ENCODE measurements at places on chromosomes 7 and 10.

DNA sequence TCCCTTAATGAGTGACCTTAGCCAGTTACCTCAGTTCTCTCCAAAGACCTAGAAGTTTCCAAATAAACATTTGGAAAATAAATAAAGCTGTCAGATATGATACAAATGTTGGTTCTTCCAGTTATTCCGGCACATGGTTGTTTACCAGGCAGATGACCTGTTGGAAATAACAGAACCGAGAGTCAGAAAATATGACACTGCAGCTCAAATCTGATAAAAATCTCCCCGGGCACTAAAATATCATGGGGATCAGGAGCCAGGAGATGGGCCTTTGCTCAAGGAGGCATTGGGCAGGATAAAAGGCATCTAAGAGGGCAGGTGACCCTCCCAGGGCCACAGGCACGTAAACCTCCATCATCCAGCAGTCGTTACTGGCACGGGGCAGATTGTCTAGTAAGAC, 164.0 kb upstream of the LYZL1 start:
- DNase-seq, result no peak

GRCh38 chr10:76779796-76780301, 857.8 kb downstream of the KCNMA1 start:
- no peak for DNase-seq

DNA sequence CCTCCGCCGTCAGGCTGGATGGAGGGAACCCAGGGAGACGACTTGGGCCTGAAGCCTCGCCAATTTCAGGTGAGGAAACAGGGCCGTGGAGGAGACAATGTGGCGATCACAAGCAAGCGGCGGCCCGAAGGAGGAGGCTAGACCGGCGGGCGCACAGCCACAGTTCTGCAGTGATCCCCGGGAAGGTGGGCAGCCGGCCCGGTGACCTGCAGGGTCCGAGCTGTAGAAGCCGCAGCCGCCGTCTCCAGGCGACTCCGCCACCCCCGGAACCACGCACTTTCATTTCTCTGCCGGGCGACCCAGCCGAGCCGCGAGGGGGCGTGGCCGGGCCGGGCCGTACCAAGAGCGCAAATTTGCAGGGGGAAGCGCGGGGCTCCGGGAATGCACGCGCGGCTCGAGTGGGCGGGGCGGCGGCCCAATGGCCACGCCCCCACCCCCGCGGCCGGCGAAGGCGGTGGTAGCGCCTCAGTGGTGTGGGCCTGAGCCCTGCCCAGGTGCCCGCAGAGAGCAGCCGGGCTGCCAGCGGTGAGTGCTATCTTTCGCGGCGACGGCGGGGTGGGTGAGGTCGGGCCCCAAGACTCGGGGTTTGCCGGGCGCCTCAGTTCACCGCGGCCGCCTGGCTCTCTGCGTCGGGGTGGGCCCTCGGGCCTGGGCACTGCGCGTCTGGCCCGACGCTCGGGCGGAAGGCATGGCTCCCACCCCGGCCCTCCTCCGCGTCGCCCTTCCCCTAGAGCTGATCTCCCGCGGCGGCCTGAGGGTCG, at the start of gene POR:
TSS of gene POR (plus strand) at position 501 of the 761 bp plus-strand sequence. CDS start 38,847 bp downstream, outside the sequence.
- peak; percentile 96 for DNase-seq

GRCh38 chr7:70334871-70335270, 736.6 kb downstream of the AUTS2 start:
- DNase-seq, result no peak

DNA sequence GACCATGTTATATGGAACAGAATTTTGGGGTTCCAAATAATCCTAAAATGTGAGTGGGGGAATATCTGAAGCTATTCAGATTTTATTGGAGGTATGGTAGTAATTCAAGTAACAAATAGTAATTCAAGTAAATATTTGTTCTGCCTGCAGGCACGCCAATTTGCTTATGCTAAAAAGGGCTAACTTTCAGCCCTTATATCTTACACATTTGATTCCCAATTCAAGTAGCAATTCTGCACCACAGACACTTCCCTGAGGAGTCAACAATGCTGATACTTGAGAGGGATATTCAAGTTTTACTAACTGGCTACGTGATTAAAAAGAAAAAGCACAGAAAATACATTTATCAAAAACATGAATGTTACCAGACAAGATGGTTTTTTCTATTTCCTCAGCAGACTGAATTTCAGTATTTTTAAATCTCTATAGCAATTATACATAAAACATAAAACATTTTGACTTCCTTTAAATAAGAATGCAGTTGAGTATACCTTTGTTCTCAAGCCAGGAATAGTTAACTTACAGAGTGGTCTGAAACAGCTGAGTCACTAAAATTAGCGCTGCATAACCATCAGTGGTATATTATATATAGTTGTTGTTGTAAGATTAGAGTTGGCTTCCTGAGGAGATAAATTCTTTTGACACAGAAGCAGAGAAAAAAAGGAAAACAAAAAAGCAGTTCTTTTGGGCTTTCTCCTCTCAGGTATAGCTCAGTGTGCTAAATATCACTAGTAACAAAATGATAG, 33.9 kb downstream of the MTPN start:
- no peak for DNase-seq

- no peak for DNase-seq
Measured at GRCh38 chr7:105653441-105654005, 72.2 kb upstream of the EFCAB10 start.

GRCh38 chr10:132421847-132422751, 25.1 kb downstream of the PWWP2B start:
- no peak for DNase-seq

- DNase-seq, result no peak
Measured at GRCh38 chr7:68535266-68535665, 1063.0 kb upstream of the AUTS2 start.

DNA sequence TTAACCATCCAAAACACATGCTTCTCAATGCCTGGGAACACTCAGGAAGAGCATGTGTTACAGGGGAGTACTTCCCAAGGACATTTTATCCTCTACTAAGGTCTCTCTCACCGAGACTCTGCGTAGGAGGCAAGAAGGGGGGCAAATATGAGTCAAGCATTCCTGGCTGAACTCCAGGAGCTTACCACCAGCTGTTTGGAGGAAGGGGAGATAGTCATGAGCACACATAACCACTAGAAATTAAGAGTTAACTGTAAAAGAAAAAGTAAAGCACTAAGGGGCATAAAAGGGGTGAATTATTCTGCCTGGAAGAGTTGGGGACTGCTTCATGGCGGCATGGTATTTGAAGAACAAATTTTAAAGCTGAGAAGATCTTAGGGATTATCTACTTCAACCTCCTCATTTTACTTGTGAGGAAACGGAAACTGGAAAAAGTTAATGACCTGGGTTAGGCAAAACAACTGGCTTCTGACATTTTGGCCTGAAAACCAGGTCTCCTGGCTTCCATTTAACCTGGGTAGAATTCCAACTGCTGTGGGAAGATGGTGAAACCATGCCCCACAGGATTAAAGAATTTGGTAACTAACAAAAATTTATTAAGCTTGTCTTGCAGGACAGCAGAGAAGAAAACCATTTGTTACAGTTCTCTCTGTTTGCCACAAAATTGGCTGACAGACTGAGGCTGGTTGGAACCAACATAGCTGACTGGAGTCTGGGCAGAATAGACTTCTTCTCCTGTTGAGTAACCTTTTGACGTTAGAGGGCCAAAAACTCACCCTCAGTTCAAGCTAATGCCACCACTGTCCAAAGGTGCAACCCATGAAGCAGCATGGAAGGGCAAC, 85.5 kb downstream of the SLC25A13 start:
- no peak for DNase-seq

DNA sequence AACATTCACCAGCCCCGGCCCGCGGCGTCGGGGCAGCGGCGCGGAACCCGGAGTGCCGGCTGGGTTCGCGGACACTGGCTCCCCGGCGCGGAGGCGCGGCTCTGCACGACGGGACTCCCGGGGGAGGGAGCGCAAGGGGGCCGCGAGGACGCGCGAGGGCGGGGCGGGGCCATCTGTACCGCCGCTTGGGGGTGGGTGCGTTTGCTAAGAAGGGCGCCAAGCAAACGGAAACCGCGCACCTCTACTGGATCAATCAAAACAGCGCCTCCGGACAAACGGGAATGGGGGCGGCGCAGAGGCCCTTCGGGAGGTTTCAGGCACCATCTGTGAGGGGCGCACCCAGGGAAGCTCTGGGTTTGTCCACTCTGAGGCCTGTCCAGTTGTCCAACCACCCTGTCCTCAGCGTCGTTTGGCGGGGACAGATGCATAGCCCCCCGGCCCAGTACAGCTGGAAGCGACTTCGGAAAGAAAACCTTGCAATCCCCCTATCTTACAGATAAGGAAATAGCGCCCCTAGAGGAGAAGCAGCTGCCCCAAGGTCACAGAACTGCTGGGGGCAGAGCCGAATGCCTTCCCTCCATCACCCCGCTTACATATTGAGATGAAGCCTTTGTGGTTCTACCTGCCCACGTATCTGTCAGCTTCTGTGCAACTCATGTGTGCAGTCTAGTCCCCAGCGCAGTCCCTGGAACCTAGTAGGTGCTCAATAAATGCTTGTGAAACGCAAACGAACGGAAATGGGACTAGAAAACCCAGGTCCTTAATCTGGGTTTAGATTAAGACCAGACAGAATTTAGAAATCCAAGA, 10.7 kb upstream of the SLIT1 start:
- peak; percentile 45 for DNase-seq

GRCh38 chr7:28705350-28705749, 252.8 kb downstream of the TRIL start:
- no peak for DNase-seq

GRCh38 chr7:48847917-48848316, 76.4 kb upstream of the CDC14C start:
- no peak for DNase-seq

GRCh38 chr7:26141077-26141476, 10.9 kb upstream of the NFE2L3 start:
- no peak for DNase-seq

GRCh38 chr10:129898706-129899268, 65.3 kb downstream of the EBF3 start:
- no peak for DNase-seq

GRCh38 chr7:112495810-112496462, 15.1 kb downstream of the LSMEM1 start:
- peak; percentile 35 for DNase-seq

GRCh38 chr10:43361547-43362190, 9.8 kb upstream of the FXYD4 start:
- DNase-seq, result no peak

GRCh38 chr7:30510124-30511075, 5.8 kb upstream of the GGCT start:
- no peak for DNase-seq

- no peak for DNase-seq
Measured at GRCh38 chr7:50449501-50449880, 659 bp downstream of the FIGNL1 start.

GRCh38 chr7:138945821-138946220, 35.4 kb downstream of the KIAA1549 start:
- no peak for DNase-seq

DNA sequence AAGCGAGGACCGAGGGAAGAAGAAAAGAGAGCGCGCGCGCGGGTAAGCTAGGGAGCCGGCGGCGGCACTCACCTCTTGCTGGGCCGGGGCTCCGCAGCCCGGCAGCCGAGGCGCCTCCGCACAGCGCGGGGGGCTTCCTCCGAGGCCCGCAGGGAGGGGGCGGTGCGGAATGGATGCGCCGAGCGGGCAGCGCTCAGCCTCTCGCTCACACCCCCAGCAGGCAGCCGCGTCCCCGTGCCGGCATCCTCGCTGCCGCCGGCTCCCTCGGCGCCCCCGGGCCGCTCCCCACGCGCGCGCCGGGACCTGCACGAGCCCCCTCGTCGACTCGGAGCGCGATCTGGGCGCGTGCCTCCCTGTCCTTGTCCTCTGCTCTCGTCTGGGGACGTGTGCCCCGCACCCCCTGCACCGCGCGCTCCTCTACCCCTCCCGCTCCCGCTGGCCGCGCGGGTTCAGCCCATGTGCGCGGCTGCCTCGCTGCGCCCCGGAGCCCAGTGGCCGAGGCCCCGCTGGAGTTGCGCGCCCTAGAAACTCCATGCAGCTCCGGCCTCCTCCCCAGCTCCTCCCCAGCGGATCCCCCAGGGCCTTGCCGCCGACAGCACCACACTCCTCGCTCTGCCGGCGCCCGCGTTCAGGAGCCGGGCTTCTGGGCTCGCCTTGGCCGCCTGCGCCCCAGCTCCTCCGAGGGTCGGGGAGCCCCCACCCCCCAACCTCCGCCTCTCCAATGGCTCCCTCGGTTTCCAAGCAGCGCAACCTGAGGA, 75.3 kb downstream of the CALN1 start:
- DNase-seq, result no peak

DNA sequence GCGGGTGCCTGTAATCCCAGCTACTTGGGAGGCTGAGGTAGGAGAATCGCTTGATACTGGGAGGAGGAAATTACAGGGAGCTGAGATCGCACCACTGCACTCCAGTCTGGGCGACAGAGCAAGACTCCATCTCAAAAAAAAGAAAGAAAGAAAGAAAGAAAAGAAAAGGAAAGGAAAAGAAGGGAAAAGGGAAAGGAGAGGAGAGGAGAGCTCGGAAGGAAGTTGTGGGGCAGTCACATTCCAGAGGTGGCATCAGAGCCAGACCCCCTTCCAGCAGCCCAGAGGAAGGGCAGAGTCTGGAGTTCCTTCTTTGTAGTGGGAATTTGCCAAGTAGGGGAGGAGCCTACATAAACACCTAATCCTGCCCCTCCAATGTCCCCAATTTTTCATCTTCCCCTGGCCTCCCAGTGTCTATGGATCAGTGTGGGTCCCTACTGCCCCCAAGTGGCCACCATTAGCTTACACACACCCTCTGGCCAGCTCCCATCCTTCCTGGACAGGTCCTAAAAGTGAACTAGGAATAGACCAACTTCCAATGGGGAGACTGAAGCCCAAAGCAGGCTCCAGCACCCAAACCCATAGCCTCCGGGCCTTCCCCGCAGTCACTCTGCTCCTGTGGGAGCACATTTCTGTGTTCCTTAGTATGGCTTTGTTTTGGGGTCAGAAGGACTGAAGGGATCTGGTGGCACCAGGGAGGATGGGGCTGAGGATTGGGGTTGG, 39.6 kb upstream of the HSPB1 start:
- no peak for DNase-seq

GRCh38 chr7:151652111-151652510, 132.4 kb upstream of the RHEB start:
- DNase-seq, result no peak

DNA sequence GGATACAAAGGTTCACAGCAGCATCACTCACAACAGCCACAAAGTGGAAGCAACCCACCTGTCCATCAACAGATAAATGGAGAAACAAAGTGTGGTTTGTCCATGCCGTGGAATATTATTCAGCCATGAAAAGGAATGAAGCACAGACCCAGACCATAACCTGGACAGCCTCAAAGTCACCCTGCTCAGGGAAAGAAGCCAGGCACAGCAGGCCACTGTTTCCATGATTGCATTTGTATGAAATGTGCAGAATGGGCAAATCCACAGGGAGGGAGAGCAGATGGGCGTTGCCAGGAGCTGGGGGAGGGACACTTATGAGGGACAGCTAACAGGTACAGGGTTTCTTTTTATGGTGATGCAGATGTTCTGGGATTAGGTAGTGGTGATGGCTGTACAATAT, 30.3 kb downstream of the FOXL3 start:
- no peak for DNase-seq

GRCh38 chr7:27166531-27167505, 1.5 kb upstream of the HOXA9 start:
- no peak for DNase-seq

GRCh38 chr10:119344381-119344780, 137.0 kb downstream of the GRK5 start:
- no peak for DNase-seq

Data from T-helper 2 cell (primary cell).